ENCODE measurements at places on chromosomes 11 and 22.

DNA sequence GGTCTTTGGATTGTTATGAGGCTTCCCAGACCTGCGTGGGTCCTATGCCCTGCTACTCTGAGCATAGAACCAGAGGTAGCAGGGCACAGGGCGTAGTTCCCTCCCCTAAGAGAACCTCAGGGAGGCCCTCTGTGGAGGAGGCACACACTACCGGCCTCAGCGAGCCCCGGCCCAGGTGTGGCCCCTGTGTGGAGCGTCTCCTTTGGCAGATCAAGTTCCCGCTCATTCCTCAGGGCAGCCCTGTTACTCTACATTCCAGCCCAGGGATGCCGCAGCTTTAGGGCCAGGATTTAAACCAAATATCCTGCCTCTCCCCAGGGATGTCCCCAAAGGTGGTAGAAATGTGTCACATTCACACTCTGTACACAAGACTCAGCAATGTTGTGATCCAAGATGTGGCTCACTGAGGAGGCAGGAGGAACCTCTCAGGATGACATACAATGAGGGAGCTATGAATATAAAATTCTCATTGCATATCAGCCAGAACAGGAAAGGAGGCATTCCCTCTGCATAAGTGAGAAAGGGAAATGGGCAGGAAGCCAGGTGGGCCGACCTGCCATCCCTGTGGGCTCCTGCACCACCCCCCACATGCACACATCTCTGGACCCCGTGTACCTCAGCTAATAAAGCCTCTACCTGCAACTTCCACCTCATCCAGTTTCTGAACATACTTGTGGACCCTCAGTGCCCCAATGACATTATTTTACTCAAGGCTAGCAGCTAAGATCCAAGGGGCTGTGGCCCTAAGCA is 131.9 kb upstream of the TEAD1 start:
- no peak for DNase-seq

GRCh38 chr11:105399511-105399910 is 210.4 kb upstream of the GRIA4 start:
- DNase-seq, result no peak

- DNase-seq, result no peak
Measured at GRCh38 chr11:71188886-71189767, 63.2 kb downstream of the SHANK2 start.

GRCh38 chr22:18115906-18116371 is 5.3 kb downstream of the TUBA8 start:
- DNase-seq, result no peak

GRCh38 chr22:43014316-43014868 is 557 bp downstream of the PACSIN2 start:
- DNase-seq, result no peak

GRCh38 chr11:93407777-93408401 is 77.3 kb downstream of the DEUP1 start:
- DNase-seq, result no peak

DNA sequence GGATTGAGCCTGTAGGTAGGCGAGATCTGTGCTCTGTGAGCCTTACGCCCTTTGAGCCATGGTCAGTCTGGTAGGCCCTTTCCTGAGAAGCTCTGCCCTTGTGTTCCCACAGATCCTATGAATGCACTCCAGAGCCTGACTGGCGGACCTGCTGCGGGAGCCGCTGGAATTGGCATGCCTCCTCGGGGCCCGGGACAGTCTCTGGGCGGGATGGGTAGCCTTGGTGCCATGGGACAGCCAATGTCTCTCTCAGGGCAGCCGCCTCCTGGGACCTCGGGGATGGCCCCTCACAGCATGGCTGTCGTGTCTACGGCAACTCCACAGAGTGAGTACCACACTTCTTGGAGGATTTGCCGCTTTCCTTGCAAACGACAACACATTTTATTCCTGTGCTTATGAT is 47.4 kb downstream of the MED15 start:
- DNase-seq, result no peak

GRCh38 chr11:128777369-128778011 is 83.6 kb downstream of the FLI1 start:
- DNase-seq, result no peak

DNA sequence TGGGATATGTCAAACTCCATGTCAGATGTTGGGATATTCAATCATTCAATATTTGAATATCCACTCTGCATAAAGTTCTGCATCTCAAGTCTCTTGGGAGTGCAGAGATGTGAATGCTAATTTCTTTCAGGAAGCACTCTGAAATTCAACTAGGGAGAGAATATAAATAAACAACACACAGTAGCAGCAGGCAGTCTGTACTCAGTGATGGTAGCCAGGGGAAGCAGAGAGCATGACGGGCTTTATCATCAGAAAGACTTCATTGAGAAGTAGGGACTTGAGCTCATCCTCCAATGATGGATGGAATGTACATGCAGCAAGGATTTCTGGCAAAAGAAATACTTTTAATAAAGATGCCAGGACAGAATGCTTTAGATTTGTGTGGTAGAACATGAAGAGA is 9.8 kb upstream of the TEAD1 start:
- no peak for DNase-seq

DNA sequence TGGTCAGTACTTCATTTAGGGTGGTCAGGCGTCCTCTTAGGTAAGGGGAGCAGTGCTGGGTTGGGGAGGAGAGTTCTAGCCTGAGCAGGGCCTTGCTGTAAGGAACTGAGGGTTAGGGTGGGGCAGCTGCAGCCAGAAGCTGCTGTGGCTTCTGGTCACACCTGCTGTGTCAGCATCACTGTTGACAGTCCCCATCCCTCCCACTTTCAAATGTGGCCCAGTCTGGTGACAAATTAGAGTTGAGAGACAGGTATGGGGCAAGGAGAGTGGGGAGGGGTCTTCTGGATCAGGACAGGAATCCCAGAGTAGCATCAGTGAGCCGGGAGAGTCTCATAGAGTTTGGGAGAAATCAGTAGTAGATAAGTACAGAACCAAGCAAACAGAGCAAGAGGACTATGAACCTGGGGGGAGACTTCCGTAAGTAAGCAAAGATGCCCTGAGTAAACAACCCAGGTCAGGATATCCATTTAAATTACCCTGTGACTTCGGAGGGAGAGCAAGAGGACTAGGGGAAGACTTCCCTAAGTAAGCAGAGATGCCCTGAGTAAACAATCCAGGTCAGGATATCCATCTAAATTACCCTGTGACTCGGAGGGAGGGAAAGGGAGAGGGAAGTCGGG is 53.7 kb downstream of the PPP6R2 start:
- no peak for DNase-seq

DNA sequence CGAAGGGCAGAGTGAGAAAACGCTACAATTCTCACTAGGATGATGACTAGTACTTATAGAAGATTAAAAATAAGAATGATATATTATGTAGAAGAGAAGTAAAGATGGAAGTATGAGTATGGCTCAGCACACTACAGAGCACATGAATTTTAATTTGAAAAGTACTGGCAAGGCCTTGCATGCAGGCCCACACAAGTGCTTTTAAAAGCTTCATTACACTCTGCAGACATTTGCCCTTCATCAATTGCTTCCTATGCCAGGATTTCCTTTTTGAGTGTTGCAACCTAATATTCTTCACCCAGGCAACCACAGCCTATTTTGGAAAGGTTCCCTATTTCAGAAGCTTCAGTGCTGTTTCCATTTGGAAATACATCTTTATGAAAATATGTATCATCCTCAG is 81.1 kb downstream of the LARGE2 start:
- DNase-seq, result no peak

DNA sequence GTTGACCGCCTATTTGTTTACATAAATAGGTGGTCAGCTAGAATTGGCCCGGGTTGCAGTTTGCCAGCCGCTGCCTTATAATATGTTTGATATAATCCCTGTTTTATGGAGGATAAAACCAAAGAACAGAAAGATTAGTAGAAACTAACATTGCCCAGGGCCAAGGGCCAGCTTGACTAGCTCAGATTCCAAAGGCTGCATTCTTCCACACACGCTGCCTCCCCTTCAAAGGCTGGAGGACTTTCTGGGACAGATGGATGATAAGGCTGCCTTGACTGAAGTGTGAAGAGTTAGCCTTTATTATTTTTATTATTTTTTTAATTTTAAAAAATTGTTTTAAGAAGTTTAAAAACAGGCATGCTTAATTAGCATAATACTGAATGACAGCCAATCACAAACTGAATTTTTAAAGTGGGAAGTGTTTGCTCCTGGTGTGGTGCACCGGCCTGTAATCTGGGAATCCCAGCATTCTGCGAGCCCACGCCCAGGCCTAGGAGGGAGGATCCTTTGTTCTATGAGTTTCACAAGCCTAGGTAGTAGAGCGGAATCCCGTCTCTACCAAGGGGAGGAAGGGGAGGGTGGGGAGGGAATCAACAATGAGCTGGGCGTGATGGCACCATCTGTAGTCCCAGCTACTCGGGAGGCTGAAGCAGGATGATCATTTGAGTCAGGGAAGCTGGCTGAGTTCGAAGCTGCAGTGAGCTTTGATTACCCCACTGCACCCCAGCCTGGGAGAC is 114.9 kb downstream of the NAV2 start:
- DNase-seq, result no peak

DNA sequence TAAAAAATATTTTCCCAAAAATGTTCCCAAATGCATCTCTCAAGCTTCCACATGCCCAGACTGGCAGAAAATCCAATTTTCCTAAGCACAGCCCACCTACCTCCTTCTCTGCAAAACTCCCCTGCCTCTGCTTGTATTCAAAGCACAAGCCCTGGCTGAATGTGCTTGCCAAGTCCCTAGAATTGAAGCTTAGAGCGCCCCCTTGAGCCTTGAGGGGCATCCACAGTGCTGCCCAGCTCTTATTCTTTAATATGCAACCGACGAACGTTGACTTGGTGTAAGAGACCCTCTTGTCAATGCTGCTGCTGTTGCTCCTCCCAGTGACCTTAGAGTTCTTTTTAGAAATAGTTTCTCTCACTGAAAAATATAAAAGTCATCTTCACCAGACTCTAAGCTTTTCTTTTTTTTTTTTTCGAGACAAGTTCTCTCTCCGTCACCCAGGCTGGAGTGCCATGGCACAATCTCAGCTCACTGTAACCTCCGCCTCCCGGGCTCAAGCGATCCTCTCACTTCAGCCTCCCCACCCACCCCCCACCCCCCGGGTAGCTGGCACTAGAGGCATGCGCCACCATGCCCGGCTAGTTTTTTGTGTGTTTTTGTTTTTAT is 63.5 kb upstream of the CAPRIN1 start:
- peak; percentile 84 for DNase-seq

GRCh38 chr11:126452241-126453101 is 97.0 kb downstream of the ST3GAL4 start:
- no peak for DNase-seq

DNA sequence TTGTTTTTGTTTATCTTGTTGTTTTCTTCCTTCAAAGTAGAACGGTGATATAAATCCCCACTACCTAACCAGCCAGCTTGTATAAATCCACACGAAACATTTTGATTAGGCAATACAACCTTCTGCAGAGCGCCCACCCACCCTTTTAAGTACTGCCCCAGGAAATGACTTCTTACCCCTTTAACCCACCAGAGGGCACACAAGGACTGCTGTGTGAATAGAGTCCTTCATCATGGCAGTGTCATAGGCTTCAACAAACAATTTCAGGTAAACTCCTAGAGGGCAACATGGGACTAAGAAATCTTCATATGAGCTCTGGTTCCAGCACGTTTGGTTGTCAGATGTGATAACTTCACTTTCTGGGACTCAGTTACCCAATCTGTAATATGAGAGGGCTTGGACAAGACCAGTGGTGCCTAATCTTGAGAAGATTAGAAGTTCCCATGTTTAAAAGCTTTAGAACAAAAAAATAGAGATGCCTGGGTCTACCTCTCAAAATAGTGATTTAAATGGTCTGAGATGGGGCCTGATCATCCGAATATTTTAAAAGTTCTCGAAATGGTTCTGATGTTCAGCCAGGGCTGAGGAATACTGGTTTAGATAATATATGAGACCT is 56.1 kb downstream of the PIWIL4 start:
- peak; percentile 56 for DNase-seq

DNA sequence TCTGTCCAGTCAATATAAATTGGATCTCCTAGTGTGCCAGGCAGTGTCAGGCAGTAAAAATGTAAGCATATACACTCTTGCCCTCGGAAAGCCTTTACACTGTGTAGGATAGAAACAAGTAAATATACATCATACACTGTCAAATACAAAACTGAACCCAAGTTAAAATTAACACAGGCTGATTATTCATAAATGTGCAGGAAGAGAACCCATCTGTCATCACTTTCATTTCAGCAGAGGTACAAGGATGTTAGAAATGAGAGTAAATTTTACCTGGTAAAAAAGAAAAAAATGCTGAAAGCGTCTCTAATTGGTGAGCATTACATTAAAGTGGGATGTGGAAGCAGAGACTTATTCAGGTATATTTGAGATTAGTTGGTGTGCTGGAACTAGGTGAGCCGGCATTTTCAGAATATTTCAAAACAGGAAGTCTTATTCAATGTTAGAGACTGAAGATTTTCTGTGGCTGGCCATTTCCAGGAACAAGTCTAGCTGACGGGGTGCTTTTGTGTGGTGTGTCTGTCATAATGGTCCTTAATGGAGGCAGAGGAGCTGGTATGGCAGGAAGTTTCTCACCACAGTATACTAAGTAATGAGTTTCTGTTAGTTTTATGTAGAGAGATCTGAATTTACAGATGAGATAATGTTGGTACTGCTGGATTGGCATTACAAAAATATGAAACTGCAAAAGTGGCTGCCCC is 192.6 kb downstream of the CASP12 start:
- peak; percentile 44 for DNase-seq
